CD4-positive, alpha-beta T cell treated with Interleukin-6 for 4 hours (primary cell): ENCODE measurements at places on chromosomes 3 and 15.

GRCh38 chr3:15361494-15362214 is 29.3 kb upstream of the SH3BP5 start:
- DNase-seq = peak; percentile 29

DNA sequence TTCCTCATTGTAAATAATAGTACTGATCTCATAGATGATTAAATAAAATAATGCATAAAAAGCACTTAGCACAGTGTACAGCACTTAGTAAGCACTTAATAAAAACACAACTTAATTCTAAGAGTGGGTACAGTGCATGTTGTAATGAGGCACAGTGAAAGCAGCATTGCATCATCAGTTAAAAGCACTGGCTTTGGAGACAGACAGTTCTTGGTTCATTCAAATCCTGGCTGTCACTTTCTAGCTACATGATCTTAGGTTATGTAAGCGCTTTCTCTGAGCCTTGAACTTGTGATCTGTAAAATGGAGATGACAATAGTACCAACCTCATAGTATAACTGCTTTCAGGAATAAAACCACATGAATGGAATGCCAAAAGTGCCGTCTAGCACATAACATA is 151.5 kb downstream of the DPH6 start:
- DNase-seq = no peak

GRCh38 chr3:58307639-58308215 is 1.4 kb downstream of the HTD2 start:
- DNase-seq = peak; percentile 51

GRCh38 chr3:71724584-71725270 is 475 bp downstream of the EIF4E3 start:
- peak; percentile 38 for DNase-seq

GRCh38 chr3:4060064-4060463 is 243.1 kb upstream of the SETMAR start:
- DNase-seq = no peak

DNA sequence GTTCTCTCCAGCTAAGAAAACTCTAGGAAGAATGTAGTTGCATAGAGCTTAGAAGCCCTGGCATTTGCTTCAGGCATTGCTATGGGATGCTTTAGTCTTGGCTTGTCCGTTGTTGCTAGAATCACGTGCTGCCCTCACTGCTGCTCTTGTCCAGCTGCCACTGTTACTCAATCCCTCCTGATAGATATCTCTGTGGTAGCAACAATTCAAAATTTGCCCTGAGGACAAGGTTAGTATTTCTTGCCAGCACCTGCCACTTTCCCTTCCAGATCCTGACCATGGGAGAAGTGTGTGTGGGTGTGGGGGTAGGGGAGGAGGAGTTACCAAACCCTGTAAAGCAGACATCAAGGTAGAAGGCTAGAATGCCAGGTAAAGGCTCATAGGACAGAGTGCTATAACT is 113.8 kb downstream of the PPM1L start:
- DNase-seq = no peak

GRCh38 chr15:43896543-43896942 is 69.7 kb downstream of the WDR76 start:
- no peak for DNase-seq
